ENCODE measurements at places on chromosomes 3 and 15.

DNA sequence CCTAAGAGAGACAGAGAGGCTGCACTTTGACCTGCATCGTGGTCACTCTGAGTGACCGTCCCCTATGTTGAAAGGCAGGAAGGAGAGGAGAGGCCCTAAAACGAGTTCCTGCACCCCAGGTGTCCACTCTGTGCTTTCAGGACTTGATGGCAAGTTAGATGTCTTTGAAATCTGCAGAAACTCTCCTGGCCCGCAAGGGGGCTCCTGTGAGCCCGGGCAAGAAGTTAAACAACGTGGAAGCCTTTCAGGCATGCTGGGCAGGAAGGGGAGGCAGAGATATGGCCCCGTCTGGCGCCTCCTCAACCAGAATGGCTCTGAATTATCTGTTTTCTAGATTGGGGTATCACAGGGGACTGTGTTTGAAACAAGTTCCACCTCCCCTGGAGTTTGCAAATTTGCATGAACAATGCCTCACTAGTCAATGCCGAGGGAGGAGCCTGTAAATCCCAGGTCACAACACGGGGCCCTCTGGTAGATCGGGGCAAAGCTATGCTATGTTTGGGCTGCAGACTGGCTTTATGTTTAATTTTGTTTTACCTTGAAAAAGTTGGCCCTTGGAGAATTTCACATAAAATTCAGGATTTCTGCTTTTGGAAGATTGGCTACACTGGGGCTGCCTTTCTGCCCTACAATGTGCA is 9.8 kb downstream of the CTXND1 start:
- no peak for DNase-seq
- no peak overlapping the region for H3K27ac ChIP-seq
- no peaks in the 10 kb centered on the region for H3K36me3 ChIP-seq
- H3K4me3 ChIP-seq: no peak overlapping the region
- H3K27me3 ChIP-seq: no peaks in the 10 kb centered on the region

DNA sequence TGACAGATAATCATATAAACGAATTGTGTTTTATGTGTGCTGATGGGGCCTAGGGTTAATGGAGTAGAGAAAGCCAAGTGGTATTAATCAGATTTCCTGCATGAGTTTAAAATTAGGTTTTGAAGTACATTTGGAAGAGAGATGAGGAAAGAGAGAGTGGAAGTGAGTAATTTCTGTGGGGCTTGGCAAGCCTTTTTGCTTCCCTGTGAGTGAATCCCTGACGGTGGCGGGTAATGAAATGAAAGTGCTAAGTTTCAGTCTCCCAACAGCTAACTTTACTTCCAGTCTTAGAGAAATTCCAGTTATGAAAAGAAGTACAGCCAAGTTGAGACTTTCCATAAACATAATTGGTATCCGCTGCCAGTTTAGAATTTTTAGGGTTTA is 139.4 kb downstream of the BBX start:
- H3K27me3 ChIP-seq: no peaks in the 10 kb centered on the region
- no peaks in the 10 kb centered on the region for H3K4me1 ChIP-seq
- peak overlapping the region; percentile 14 for H3K27ac ChIP-seq
- H3K4me3 ChIP-seq: peak overlapping the region; percentile 16
- no peaks in the 10 kb centered on the region for H3K36me3 ChIP-seq

- peak overlapping the region; percentile 85 for H3K27ac ChIP-seq
- no peaks in the 10 kb centered on the region for H3K36me3 ChIP-seq
- no peak overlapping the region for H3K4me3 ChIP-seq
- no peak for DNase-seq
- no peaks in the 10 kb centered on the region for H3K27me3 ChIP-seq
Measured at GRCh38 chr15:58331560-58331912, 100.3 kb upstream of the LIPC start.

DNA sequence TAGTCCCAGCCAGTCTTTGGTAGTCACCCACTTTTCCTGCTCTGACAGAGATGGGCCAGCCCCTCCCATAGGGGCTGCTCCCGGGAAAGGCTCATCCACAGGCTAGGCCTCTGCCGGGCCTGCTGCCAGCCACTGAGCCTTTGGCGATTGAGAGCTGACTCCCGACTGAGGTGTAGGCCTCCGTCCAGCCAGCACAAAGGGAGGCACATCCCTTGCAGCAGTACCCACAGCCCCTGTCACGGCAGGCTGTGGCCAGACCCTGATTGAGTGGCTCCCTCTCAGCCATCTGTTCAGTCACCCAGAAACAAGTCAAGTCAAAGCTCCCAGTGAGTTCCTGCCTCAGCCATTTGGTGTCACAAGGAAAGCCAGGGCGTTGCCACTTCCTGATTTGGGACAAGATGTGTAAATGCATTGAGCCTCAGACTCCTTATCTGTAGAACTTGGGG is 6.2 kb upstream of the PAK6 start:
- H3K27ac ChIP-seq: no peak overlapping the region
- H3K36me3 ChIP-seq: no peaks in the 10 kb centered on the region
- H3K4me3 ChIP-seq: no peak overlapping the region
- DNase-seq: no peak

DNA sequence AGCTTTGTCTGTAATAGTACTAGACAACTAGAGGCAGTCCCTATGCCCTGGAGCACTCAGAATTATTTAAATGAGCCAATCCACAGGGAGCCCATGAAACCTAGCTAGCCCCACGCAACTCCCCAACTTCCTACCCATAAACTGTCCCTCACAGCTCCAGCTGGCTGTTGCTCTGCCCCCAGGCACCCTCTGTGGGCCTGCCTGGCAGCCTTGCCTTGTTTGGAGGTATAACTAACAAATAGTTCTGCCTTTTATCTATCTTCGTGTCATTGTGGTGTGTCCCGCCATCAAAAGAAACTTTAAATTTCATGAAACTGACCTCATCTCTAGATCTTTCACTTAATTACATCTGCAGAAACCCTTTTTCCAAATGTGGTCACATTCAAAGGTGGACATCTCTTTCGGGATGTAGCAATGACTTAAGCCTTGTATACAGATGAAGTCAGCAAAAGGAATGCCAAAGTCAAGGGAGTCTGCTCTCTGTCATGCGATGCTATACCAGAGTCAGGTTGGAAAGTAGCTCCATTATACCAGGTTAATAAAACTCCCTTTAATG is 1.8 kb upstream of the RTP3 start:
- no peaks in the 10 kb centered on the region for H3K36me3 ChIP-seq
- no peak overlapping the region for H3K27ac ChIP-seq
- DNase-seq: no peak
- no peaks in the 10 kb centered on the region for H3K4me1 ChIP-seq
- H3K27me3 ChIP-seq: no peaks in the 10 kb centered on the region
- no peak overlapping the region for H3K4me3 ChIP-seq

DNA sequence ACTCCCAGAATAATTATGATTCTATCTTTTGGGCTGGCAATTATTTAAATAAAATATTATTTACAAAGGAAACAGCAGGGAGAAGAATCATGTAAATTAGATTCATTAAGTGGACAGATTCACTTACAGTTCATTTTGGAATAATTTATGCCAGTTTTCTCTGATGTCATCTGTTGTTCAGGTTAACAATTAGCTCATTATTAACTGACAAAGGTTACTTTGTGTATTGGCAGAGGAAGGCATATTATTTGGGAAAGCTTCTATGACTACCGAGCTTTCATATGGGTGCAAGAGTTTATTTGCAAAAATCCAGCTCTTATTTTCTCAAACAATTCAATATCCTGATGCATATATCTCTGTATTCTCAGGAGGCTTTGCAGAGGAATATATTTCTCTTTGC is 224.4 kb downstream of the CHST2 start:
- no peak overlapping the region for H3K27ac ChIP-seq
- no peak overlapping the region for H3K4me3 ChIP-seq
- no peak for DNase-seq
- no peaks in the 10 kb centered on the region for H3K4me1 ChIP-seq
- no peaks in the 10 kb centered on the region for H3K36me3 ChIP-seq
- H3K27me3 ChIP-seq: no peaks in the 10 kb centered on the region

- no peak for DNase-seq
- no peaks in the 10 kb centered on the region for H3K4me1 ChIP-seq
- H3K27ac ChIP-seq: no peak within 1 kb of the TSS
- no peaks in the 10 kb centered on the region for H3K36me3 ChIP-seq
- no peaks in the 10 kb centered on the region for H3K27me3 ChIP-seq
Measured at GRCh38 chr15:28885630-28886430, at the start of gene APBA2. TSS of gene APBA2 (plus strand) at chr15:28885974. CDS start at chr15:29053885, 167,911 bp downstream.

- peak overlapping the region; percentile 83 for H3K27ac ChIP-seq
- no peaks in the 10 kb centered on the region for H3K36me3 ChIP-seq
- DNase-seq: no peak
- H3K4me3 ChIP-seq: peak overlapping the region; percentile 74
- no peaks in the 10 kb centered on the region for H3K4me1 ChIP-seq
- no peaks in the 10 kb centered on the region for H3K27me3 ChIP-seq
Measured at GRCh38 chr3:23810343-23811184, 4.8 kb downstream of the UBE2E1 start.

DNA sequence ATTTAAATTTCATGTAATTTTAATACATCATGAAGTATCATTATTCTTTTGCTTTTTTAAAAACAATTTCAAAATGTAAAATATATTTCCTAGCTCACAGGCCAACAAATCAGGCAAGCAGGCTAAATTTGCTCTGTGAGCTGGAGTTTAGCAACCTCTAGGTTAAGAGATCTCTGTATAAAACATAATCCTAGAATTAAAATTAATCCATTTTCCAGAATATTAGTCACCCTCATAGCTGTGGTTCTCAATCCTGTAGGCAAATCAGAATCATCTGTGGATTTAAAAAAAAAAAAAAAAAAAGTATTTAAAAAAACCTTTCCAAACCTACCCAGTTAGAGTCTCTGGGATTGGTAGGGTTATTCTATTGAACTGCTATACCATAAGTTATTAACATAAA is 209.7 kb downstream of the MINAR1 start:
- no peaks in the 10 kb centered on the region for H3K27me3 ChIP-seq
- no peaks in the 10 kb centered on the region for H3K4me1 ChIP-seq
- H3K27ac ChIP-seq: no peak overlapping the region
- DNase-seq: no peak

GRCh38 chr3:4756855-4757574 is 222.2 kb upstream of the BHLHE40 start:
- no peaks in the 10 kb centered on the region for H3K36me3 ChIP-seq
- H3K27me3 ChIP-seq: no peaks in the 10 kb centered on the region
- no peak overlapping the region for H3K27ac ChIP-seq
- peaks cover 17% of the 10 kb centered on the region for H3K4me1 ChIP-seq
- DNase-seq: no peak

GRCh38 chr3:134018406-134018805 is 11.3 kb downstream of the SLCO2A1 start:
- H3K36me3 ChIP-seq: no peaks in the 10 kb centered on the region
- DNase-seq: peak; percentile 51
- H3K27ac ChIP-seq: no peak overlapping the region
- no peaks in the 10 kb centered on the region for H3K27me3 ChIP-seq
- no peaks in the 10 kb centered on the region for H3K4me1 ChIP-seq
- H3K4me3 ChIP-seq: no peak overlapping the region

GRCh38 chr3:14758297-14758696 is 60.5 kb upstream of the FGD5 start:
- H3K4me1 ChIP-seq: no peaks in the 10 kb centered on the region
- H3K27me3 ChIP-seq: no peaks in the 10 kb centered on the region
- H3K27ac ChIP-seq: no peak overlapping the region
- DNase-seq: no peak
- no peak overlapping the region for H3K4me3 ChIP-seq
- H3K36me3 ChIP-seq: no peaks in the 10 kb centered on the region

GRCh38 chr15:43412096-43412495 is 41.2 kb downstream of the TUBGCP4 start:
- DNase-seq: no peak
- H3K27me3 ChIP-seq: no peaks in the 10 kb centered on the region
- no peaks in the 10 kb centered on the region for H3K4me1 ChIP-seq
- no peak overlapping the region for H3K4me3 ChIP-seq
- H3K36me3 ChIP-seq: peaks cover 81% of the 10 kb centered on the region
- H3K27ac ChIP-seq: no peak overlapping the region

GRCh38 chr15:33788906-33789540 is 179.3 kb upstream of the CHRM5 start:
- H3K27me3 ChIP-seq: no peaks in the 10 kb centered on the region
- no peaks in the 10 kb centered on the region for H3K36me3 ChIP-seq
- H3K4me3 ChIP-seq: no peak overlapping the region
- DNase-seq: no peak

DNA sequence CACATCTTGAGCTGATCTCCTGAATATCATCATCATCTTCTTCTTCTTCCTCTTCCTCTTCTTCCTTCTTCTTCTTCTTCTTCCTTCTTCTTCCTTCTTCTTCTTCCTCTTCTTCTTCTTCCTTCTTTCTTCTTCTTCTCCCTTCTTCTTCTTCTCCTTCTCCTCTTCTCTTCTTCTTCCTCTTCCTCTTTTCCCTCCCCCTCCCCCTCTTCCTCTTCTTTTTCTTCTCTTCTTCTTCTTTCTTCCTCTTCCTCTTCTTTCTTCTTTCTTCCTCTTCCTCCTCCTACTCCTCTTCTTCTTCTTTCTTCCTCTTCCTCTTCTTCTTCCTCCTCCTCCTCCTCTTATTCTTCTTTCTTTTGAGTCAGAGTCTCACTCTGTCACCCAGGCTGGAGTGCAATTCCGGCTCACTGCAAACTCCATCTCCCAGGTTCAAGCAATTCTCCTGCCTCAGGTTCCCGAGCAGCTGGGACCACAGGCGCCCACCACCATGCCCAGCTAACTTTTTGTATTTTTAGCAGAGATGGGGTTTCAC is 197.9 kb upstream of the NANOGP8 start:
- no peak overlapping the region for H3K4me3 ChIP-seq
- DNase-seq: no peak

- H3K27me3 ChIP-seq: no peaks in the 10 kb centered on the region
- no peak overlapping the region for H3K4me3 ChIP-seq
- no peaks in the 10 kb centered on the region for H3K36me3 ChIP-seq
- no peak for DNase-seq
- no peak overlapping the region for H3K27ac ChIP-seq
Measured at GRCh38 chr3:64109438-64109837, 86.1 kb upstream of the PSMD6 start.

- H3K27ac ChIP-seq: no peak overlapping the region
- H3K27me3 ChIP-seq: no peaks in the 10 kb centered on the region
- no peaks in the 10 kb centered on the region for H3K4me1 ChIP-seq
- peaks cover 27% of the 10 kb centered on the region for H3K36me3 ChIP-seq
- H3K4me3 ChIP-seq: no peak overlapping the region
- peak; percentile 18 for DNase-seq
Measured at GRCh38 chr15:92157666-92158298, 235.9 kb upstream of the ST8SIA2 start.

GRCh38 chr3:168162172-168162571 is 66.4 kb upstream of the GOLIM4 start:
- no peaks in the 10 kb centered on the region for H3K36me3 ChIP-seq
- DNase-seq: no peak
- H3K27ac ChIP-seq: no peak overlapping the region
- H3K4me1 ChIP-seq: no peaks in the 10 kb centered on the region

DNA sequence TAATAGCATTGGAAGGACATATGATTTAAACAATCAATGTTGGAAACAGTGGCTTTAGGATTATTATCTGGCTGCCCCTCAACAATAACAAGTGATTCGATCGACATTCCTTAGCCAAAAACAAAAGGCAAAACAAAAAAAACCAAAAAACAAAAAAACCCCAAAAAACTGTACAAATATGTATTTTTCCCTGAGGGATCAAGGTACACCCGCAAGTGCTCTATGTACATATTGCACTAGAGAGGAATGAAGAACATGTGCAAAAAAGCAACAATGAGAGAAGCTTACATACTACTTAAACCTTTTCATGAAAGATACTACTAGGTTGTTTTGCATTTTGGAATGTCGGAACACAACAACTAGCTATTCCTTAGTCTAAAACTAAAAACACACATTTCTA is 14.2 kb upstream of the ICE2 start:
- H3K4me3 ChIP-seq: no peak overlapping the region
- no peaks in the 10 kb centered on the region for H3K27me3 ChIP-seq
- H3K36me3 ChIP-seq: peaks cover 12% of the 10 kb centered on the region
- DNase-seq: no peak
- H3K27ac ChIP-seq: no peak overlapping the region

GRCh38 chr3:51269466-51269865 is 115.6 kb upstream of the MANF start:
- H3K36me3 ChIP-seq: no peaks in the 10 kb centered on the region
- H3K27me3 ChIP-seq: no peaks in the 10 kb centered on the region
- no peak for DNase-seq
